ENCODE measurements at places on chromosomes 11 and 22. TPM values are rescaled to one million over a fixed set of nuclear protein-coding genes. Genes with fewer than 3 reads are reported as not detected.

The DUSP18 gene
- 6.8 TPM for total RNA-seq

The GUCY1A2 gene
- total RNA-seq, result 6.9 TPM

The ANO5 gene
- 1.2 TPM for total RNA-seq

The KCNK7 gene
- 1.5 TPM for total RNA-seq

The PLAAT4 gene
- 13.0 TPM for total RNA-seq

The TRIM21 gene
- total RNA-seq, result 18.4 TPM

The FBXO3 gene
- 26.4 TPM for total RNA-seq

The NEFH gene
- 0.87 TPM for total RNA-seq

The BRSK2 gene
- 1.4 TPM for total RNA-seq

The GRAP2 gene
- total RNA-seq, result 1.3 TPM

The BRMS1 gene
- total RNA-seq, result 31.8 TPM

The CCDC15 gene
- total RNA-seq, result 0.93 TPM

The H19 gene
- 292 TPM for total RNA-seq

The ZMAT5 gene
- 17.8 TPM for total RNA-seq

The CLCF1 gene
- total RNA-seq, result 7.7 TPM

The OR52E8 gene
- total RNA-seq, result not detected

The MICAL3 gene
- 65.2 TPM for total RNA-seq

The LRRC4C gene
- total RNA-seq, result 1.5 TPM
